Memory B cell (primary cell): ENCODE measurements at places on chromosomes 3 and 15.
A peak's percentile ranks its signal among the peaks of the same experiment; 100 is the strongest.

DNA sequence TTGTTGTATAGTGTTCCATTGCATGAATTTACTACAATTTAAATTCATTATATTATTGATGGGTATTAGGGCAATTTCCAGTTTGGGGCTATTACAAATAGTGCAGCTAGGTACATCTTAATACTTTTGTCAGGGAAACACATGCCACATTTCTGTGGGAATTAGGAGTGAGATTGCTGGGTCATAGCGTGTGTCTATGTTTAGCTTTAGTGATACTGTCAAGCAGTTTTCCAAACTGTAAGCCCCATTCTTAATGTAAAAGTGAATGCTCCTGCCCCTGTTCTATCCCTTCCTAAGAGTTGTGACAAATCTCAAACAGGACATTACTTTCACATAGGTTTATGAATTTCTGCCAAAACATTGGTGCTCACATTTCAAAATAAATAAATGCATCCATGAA lies 184.5 kb upstream of the ANKRD28 start:
- DNase-seq = no peak

GRCh38 chr15:40241269-40242212 lies 2.7 kb downstream of the PAK6 start:
- DNase-seq = no peak

GRCh38 chr3:160820022-160820421 lies 64.0 kb downstream of the PPM1L start:
- DNase-seq = no peak

DNA sequence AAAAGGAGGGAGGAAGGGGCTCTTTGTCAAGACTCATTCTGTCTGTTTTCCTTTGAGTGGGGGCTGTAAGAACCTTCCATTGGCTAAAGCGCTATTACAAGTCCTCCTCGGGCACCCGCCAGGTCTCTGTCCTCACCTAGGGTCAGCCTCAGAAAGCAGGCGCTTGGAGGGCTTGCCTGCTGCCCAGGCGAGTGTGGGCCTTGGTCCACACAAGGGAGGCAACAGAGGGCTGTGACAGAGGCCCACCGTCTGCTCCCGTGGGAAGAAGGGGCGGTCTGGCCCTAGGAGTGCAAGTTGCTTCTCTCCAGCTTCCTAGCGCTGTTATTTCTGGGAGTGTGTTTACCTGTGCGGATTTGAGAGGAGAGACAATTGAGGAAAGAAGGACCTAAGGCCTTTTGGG lies 24.0 kb upstream of the EHD4 start:
- no peak for DNase-seq

DNA sequence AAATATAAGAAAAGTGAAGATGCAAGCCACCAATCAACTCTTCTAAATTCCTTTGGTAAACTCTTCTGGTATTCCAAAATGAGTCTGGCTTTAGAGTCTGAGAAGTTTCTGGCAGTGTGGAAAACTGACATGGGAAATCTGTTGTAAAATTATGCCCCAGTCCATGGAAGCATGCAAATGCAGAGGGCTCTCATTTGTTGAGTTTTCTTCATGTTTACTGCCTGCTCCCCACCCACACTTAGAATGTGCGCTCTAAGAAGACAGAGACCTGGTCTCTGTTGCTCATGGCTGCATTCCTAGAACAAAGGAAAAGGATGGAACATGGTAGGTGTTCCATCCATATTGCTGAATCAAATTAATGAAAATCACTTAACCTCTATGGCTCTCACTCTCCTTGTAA lies 411.8 kb upstream of the PDZRN3 start:
- DNase-seq = no peak

- no peak for DNase-seq
These were observed 97.1 kb upstream of the NR2E3 start for GRCh38 chr15:71713191-71713809.

- no peak for DNase-seq
These were observed 596.6 kb upstream of the NR2F2 start for GRCh38 chr15:95733931-95734330.

- DNase-seq = no peak
These were observed 192.8 kb downstream of the ULK4 start for GRCh38 chr3:41769106-41769505.

- DNase-seq = no peak
These were observed 160.1 kb downstream of the PDE8A start for GRCh38 chr15:85141726-85142125.

GRCh38 chr15:65956307-65956706 lies 87.0 kb downstream of the RAB11A start:
- no peak for DNase-seq

- DNase-seq = no peak
These were observed 87.7 kb upstream of the RASGRP1 start for GRCh38 chr15:38652183-38652794.

GRCh38 chr3:52143616-52144015 lies 10.6 kb downstream of the POC1A start:
- no peak for DNase-seq

DNA sequence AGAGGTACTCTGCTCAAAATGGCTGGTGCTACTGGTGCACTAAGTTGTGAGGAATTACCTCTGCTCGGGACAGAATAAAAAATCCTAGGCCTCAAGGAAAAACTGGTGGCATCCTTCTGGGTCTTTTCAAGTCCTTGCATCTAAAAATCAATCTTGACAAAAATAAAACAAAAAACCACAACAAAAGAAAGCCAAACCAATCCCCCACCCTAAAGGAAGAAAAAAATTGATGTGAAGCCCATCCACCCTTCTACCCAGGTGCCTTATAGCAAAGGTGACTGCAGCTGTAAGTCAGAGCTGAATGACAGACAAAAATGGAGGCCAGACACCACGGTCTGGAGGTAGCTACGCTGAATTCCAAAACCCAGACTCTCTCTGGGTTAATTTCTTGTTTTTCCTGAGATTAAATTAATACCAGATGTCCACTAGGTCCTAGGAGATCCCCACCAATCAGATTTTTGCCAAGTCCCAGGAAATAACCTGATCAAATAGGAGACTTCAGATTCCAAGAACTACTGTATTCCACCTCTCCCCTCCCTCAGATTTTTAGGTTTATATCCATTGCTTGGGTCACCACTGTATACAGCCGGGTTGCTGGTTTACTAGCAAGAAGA lies 33.5 kb downstream of the ABCC5 start:
- DNase-seq = no peak

DNA sequence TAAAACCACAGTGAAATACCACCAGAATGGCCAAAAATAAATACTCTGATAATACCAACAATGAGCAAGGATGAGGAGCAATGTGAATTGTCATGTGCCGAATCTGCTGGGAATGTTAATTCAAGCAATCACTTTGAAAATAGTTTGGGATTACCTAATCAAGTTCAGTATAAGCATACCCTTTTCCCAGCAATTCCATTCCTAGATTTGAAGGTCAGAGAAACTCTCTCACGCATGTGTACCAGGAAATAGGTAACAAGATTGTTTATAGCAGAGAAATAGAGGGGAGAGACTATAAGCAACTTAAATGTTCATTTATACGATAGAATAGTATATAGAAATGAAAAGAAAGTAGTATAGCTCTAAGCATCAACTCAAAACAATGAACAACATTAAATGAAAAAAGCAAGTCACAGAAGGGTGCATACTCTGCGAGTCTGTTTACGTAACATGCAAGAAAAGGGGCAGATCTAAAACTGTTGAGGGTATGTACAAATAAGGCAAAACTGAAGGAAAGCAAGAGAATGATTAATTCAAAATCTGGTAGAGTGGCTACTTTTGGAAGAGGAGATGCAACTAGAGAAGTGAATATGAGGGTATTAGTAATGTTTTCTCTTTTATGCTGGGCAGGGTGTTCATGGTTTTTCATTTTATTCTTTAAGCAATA lies 27.4 kb downstream of the TMOD3 start:
- DNase-seq = no peak

DNA sequence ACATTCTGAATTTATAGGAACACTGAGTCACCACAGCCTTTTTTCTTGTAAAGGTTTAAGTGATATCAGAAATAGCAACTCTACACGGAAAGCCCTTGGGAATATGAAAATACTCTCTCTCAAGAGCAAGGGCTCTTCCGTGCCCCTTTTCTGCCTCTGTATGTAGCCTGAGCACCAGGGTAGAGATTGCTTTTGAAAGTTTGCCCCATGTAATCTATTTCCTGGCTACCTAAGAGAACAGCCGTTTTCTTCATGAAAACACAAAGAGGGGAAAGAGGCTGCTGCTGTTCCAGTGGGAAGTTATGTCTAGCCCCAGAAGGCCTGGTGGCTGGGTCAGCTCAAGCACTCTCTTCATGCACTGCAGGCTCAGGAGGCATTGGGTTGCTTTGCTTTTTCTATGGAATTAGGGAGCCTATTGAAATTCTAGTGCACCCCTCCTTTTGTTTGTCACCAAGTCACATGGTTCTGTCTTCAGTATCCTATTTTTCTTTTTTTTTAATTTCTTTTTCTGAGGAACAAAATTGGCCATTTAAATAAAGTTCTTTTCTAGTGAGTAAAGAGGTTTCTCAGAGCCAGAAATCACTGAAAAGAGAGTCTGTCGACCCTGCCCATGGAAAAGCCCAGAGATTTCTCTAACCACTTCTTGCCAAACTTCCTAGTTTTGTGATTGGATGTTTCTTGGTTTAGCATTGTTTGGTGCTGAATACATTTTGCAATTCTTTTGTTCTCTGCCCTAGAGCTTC lies 39.5 kb downstream of the TIGIT start:
- no peak for DNase-seq

- peak; percentile 21 for DNase-seq
These were observed 221.1 kb upstream of the TLE3 start for GRCh38 chr15:70318594-70319465.

- no peak for DNase-seq
These were observed 166.2 kb upstream of the VEPH1 start for GRCh38 chr3:157669416-157669815.

- DNase-seq = no peak
These were observed 14.8 kb downstream of the ANXA2 start for GRCh38 chr15:60382773-60383674.

GRCh38 chr3:108897883-108898282 lies 55.8 kb downstream of the GUCA1C start:
- no peak for DNase-seq

DNA sequence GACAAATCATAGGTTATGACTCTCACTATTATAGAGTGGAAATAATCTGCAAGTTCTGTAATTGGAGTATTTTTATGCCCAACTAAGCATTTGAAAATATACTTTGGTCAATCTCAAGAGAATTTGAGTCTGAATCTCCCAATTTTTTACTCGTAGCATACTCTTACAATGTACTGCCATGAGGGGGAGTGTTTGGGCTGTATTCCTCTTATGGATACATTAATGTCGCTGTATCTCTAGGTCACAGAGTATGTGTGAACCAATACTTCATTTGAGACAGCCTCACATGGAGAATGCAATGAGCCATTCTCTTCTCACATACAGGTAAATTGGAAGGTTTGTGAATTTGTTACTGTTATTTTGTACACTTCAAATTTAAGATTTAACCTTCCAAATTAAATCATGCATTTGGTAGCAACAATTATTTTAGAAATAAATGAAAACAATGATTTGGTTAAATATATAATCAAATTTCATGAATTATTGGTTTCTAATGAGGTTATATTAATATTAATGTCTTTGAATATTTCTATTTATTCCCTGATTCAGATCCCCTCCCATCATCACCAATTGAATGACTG lies 5.5 kb upstream of the CD200 start:
- no peak for DNase-seq

- no peak for DNase-seq
These were observed 64.5 kb upstream of the ZNF280D start for GRCh38 chr15:56797720-56798275.

GRCh38 chr3:38360345-38360744 lies 13.8 kb downstream of the XYLB start:
- DNase-seq = no peak

DNA sequence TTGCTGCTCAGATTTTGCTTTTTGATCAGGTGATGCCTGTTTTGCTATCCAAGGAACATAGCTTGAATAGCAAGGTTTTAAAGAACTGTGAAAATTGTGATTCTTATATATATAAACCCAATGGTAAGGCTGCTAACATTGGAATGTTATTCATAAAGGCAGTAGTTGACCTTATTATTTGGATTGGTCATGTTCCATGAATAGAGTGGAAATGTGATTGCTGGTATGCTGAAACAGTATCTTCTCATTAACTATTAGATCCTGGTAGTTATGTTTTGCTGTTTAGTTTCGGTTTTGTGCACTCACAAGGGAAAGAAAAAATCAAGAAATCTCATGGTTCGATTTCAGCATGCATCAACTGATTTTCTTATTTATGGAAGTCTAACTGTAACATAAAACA lies 78.7 kb upstream of the NPHP3 start:
- DNase-seq = no peak

DNA sequence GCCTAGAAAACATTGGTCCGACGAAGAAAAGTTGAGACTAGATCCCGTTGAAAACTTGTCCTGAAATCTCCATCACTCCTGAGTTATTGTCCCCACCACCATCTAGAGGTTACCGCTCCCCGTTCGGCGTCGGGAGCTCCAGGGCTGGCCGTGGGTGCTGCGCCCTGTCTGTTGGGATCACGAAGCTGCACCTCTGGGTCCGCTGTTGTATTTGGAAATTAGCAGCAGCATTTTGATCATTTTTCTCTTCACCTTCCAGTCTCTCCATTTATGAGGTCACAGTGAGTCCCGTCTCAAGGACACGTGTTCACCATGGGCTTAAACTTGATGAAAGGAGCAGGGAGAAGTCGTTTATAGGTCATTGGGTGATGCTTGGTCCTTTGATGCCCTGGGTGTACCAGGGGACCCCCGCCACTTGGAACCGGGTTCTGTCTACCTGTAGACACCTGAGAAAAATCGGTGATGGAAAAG lies 565 bp downstream of the MANF start:
- no peak for DNase-seq

DNA sequence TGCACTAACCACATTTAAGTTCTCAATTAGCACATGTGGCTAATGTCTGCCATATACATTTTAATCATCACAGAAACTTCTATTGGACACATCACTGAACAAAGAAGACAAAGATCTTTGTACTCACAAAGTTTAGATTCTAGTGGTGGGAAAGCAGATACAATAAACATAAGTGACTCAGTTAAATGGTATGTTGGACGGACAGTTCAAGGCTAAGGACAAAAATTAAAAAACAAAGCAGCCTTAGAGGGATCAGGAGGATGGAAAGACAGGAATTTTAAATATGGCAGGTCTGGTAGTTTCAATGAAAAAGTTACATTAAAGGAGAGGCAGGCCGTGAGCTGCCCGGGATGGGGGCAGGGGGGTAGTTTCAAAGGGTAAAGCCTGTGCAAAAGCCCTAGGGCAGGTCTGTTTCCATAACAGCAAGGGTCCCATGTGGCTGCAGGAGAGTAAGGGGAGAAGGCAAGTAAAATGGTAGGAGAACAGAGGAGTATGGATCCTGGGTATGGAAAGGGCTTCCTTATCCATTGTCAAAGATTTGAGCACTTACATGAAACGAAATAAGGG lies 220.7 kb downstream of the FHIT start:
- no peak for DNase-seq

DNA sequence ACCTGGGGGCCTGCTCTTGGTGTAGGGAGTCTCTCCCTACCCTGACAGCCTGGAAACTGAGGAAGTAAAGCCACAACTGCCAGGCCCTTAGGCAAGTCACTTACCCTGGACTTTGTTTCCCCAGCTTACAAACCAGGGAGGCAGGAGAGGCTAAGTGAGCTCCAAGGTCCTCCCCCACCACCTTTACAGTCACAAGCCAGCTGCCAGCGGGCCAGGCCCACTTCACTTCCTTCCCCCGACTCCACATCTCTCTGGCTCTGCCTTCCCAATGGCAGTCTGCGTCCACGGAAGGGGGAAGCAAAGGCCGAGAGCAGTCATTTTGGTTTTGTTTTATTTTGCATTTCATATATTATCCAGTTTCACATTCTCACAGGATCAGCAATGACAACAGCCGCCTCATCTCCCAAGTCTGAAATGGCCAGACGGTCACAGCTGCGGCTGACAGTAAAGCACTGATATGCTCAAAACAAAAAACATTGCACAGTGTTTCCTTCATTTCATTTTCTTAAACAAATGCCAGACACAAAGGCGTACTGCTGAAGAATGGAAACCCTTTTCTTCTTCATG lies 35.7 kb downstream of the RBPMS2 start:
- no peak for DNase-seq
